ENCODE measurements at places on chromosomes 7 and 10. TPM values are rescaled to one million over a fixed set of nuclear protein-coding genes. Genes with fewer than 3 reads are reported as not detected.
A peak's percentile ranks its signal among the peaks of the same experiment; 100 is the strongest.

The BLOC1S2 gene
- 33.4 TPM for total RNA-seq

The SORCS3 gene
- total RNA-seq = not detected

- peaks cover 7% of the 10 kb centered on the region for H3K36me3 ChIP-seq
- H3K4me1 ChIP-seq = peaks cover 33% of the 10 kb centered on the region
- no peak overlapping the region for H3K4me3 ChIP-seq
- no peak overlapping the region for H3K27ac ChIP-seq
- no peak for DNase-seq
These were observed 37.0 kb downstream of the ADAP1 start for GRCh38 chr7:917255-918117.

DNA sequence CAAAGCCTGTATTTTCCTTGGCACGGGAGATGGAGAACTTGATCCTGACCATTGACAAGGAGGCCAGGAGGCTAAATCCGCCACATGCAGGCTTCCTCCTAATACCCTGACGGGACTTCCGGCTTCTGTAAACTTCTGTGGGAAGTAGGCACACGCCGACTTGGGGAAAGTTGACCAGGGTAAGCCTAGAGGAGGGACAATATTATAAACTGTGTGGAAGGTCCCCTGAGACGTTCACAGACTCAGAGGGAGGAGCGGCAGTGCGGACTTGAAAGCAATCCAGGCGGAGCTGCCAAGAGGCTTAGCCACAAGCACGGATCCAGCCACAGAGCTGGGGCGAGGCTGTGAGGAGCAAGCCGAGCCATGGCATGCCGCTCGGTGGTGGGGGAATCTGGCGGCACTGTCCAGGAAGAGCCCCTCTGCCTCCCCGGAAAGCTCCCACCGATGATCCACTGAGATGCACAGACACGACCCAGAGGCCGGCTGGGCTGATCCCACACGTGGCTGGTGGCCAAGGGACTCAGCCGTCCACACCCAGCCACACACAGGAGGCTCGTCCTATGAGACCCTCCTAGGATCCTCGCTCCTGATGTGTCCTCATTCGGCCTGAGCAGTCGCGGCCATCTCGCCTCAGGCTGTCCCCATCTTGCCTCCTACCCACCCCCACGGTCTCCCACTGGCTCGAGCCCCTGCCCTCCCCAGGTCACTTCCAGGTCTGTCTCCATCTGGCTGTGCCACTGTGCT, 40.0 kb upstream of the INSIG1 start:
- H3K27me3 ChIP-seq = peaks cover 37% of the 10 kb centered on the region
- H3K4me1 ChIP-seq = no peaks in the 10 kb centered on the region
- H3K4me3 ChIP-seq = no peak overlapping the region
- peak; percentile 56 for DNase-seq
- no peaks in the 10 kb centered on the region for H3K36me3 ChIP-seq
- peak overlapping the region; percentile 75 for H3K27ac ChIP-seq

GRCh38 chr7:102129636-102130370, 156.9 kb upstream of the SH2B2 start:
- no peaks in the 10 kb centered on the region for H3K27me3 ChIP-seq
- H3K4me3 ChIP-seq = no peak overlapping the region
- H3K27ac ChIP-seq = no peak overlapping the region

DNA sequence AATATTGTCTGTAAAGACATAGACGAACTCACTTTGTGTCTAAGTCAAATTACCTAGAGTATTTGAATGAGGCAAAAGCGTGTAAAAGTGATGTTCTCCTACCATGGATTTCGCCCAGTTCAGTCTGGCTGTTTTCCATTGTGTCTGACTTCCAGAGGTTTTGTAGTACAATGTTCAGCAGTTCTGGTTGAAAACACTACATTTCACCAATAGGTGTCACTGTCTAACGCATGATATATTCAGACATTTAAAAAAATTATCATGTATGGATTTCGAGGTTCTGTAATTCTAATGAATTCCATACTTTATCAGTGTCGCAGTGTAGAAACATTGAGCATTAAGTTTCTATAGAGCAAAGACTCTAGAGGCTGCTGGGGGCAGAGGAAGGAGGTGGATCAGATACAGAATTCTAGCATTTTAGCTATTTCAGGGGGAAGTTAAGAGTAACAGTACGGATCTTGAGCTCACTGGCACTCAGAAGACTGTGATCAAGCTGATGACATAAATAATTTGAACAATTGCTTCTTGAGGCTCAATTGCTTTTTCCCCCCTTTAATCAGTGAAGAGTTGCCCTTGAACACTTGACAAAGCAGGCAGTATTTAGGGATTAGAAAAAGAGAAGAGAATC, 196.9 kb upstream of the RHOBTB1 start:
- peaks cover 8% of the 10 kb centered on the region for H3K4me1 ChIP-seq
- H3K4me3 ChIP-seq = no peak overlapping the region
- H3K27me3 ChIP-seq = no peaks in the 10 kb centered on the region
- peak; percentile 88 for DNase-seq

DNA sequence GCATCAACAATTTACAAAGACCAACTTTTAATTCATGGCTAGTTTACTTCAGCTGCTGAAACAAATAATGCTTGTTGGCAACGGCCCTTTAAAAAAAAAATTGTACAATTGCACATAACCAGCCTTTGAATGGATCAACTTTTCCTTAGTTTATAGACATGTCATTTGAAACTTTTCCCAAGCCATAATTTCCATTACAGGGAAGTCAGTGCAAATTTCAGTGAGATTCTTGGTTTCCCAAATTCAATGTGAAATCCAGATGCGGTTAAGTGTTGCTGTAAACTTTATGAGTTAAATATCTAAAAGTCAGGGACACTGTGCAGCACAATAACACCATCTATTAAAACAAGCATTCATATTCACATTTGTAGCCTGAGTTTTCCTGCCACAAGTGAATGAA, 182.2 kb downstream of the JAZF1 start:
- H3K36me3 ChIP-seq = no peaks in the 10 kb centered on the region
- no peaks in the 10 kb centered on the region for H3K27me3 ChIP-seq
- H3K4me1 ChIP-seq = no peaks in the 10 kb centered on the region
- H3K4me3 ChIP-seq = no peak overlapping the region
- no peak for DNase-seq

DNA sequence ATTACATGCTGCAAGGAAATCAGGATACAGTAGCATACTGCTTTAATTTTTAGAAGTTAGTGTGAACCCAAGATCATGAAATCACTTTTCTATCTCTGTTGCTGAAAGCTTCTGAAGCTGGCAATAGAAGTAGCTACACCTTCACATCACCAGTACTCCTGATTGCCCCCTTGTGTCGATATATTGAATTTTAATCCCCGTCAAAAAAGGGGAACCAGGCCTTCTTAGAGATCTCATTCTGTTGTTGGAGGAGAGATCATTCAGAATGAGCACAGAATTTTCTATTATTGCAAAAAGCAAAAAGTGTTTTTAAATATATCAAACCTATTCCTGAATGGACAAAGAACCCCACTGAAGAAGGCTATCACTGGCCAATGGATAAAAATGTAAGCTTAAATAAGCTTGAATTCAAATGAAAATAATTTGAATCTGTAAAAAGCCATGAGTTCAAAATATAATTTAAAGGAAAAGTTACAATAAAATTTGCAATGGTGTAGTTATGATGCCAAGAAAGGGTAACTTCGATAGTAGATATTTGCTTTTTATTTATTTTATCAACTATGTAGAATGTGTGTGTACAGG, 39.7 kb upstream of the TEX47 start:
- no peaks in the 10 kb centered on the region for H3K4me1 ChIP-seq
- no peak overlapping the region for H3K4me3 ChIP-seq
- H3K27ac ChIP-seq = no peak overlapping the region
- peak; percentile 62 for DNase-seq

GRCh38 chr10:43396928-43397624, 11.9 kb downstream of the HNRNPF start:
- H3K27ac ChIP-seq = peak overlapping the region; percentile 100
- peak; percentile 94 for DNase-seq
- peaks cover 56% of the 10 kb centered on the region for H3K4me1 ChIP-seq
- no peaks in the 10 kb centered on the region for H3K27me3 ChIP-seq
- H3K36me3 ChIP-seq = peaks cover 36% of the 10 kb centered on the region

The FAM221A gene
- 15.4 TPM for total RNA-seq

GRCh38 chr7:78260826-78261225, 462.3 kb downstream of the PHTF2 start:
- no peak overlapping the region for H3K27ac ChIP-seq
- H3K27me3 ChIP-seq = no peaks in the 10 kb centered on the region

The EPO gene
- not detected for total RNA-seq

GRCh38 chr10:92103376-92104090, 180.0 kb downstream of the BTAF1 start:
- peak overlapping the region; percentile 27 for H3K27ac ChIP-seq
- H3K4me1 ChIP-seq = peaks cover 65% of the 10 kb centered on the region
- H3K4me3 ChIP-seq = no peak overlapping the region
- no peak for DNase-seq
- H3K27me3 ChIP-seq = no peaks in the 10 kb centered on the region

The AKR1D1 gene
- not detected for total RNA-seq

GRCh38 chr7:30462179-30462578, 16.4 kb downstream of the NOD1 start:
- DNase-seq = no peak
- H3K27ac ChIP-seq = no peak overlapping the region
- H3K36me3 ChIP-seq = peaks cover under 1% of the 10 kb centered on the region
- H3K27me3 ChIP-seq = no peaks in the 10 kb centered on the region
- peaks cover 88% of the 10 kb centered on the region for H3K4me1 ChIP-seq

GRCh38 chr10:7085913-7086589, 324.8 kb downstream of the SFMBT2 start:
- no peaks in the 10 kb centered on the region for H3K27me3 ChIP-seq
- H3K4me3 ChIP-seq = no peak overlapping the region

DNA sequence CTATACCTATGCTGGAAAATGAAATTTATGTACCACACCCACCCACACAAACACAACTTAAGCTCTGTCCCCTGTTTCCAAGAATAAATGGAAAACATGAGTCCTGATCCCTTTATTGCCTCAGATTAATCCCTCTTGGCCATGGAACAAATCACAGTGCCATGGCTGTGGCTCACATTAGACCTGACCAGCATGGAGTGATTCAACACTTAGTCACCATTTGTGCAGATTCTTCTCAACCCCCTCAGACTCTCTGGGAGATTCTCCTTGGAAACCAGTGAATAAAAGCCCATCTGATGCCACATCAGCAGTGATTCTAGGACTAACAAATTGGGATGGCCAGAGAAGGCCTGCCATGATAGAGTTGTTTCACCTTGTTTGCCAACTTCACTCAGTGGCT, 204.4 kb upstream of the TMEM72 start:
- no peaks in the 10 kb centered on the region for H3K27me3 ChIP-seq
- no peak for DNase-seq
- no peak overlapping the region for H3K27ac ChIP-seq
- no peak overlapping the region for H3K4me3 ChIP-seq
- no peaks in the 10 kb centered on the region for H3K4me1 ChIP-seq

GRCh38 chr7:132333301-132333700, 243.0 kb downstream of the PLXNA4 start:
- H3K36me3 ChIP-seq = no peaks in the 10 kb centered on the region
- no peak overlapping the region for H3K27ac ChIP-seq
- no peaks in the 10 kb centered on the region for H3K27me3 ChIP-seq
- DNase-seq = no peak

The NFKB2 gene
- 9.7 TPM for total RNA-seq

GRCh38 chr10:94343151-94343550, 19.6 kb downstream of the NOC3L start:
- peaks cover 93% of the 10 kb centered on the region for H3K36me3 ChIP-seq
- DNase-seq = no peak
- no peak overlapping the region for H3K27ac ChIP-seq
- H3K4me3 ChIP-seq = no peak overlapping the region
- H3K27me3 ChIP-seq = no peaks in the 10 kb centered on the region

The ARHGAP21 gene
- total RNA-seq = 98.6 TPM

The HOXA1 gene
- total RNA-seq = not detected

DNA sequence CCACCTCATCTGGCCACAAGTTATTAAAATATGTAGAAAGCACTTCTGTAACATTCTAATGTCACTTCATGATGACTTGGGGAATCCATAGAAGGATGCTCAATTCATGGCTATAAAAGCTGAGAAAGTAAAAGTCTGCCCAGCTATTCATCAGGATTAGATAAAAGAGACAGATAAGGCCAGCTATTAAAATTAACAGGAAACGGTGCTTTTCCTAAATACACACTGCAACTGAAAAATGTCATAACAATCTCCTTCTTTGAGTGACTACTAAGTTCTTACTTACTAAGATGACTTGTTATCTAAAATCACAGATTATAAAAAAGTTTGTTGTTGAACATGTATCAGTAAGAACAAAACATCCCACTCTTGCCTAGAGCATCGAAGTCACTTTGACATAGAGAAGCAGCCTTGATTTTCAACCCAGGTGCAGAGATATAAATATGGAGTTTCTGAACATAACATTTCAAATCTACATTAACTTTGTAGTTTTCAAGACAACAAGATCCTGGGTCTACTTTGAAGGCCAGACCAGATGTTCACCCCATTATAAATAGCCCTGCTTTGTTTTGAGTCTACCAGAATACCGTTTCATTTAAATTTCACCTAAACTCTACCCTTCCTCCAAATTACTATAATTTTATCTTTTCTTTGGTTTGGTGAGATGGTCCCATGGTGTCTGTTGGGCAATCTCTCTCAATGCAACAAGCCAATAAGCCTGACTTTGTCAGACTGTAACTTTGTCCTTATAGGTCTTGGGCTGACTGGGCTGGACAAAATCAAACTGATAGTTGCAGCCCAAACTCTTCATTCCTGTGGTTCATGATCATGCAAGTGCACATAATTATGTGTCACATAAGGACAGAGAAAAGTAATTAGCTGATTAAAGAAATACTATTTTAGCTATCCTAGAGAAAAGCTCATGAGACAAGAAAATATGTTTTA, 24.0 kb downstream of the HYCC1 start:
- H3K4me3 ChIP-seq = no peak overlapping the region
- DNase-seq = no peak
- H3K27me3 ChIP-seq = no peaks in the 10 kb centered on the region
- no peaks in the 10 kb centered on the region for H3K36me3 ChIP-seq

The OR6V1 gene
- not detected for total RNA-seq

The NUTM2D gene
- 1.4 TPM for total RNA-seq

GRCh38 chr10:43263551-43264343, 3.1 kb downstream of the RASGEF1A start:
- DNase-seq = peak; percentile 21
- H3K4me3 ChIP-seq = no peak overlapping the region
- no peak overlapping the region for H3K27ac ChIP-seq
- no peaks in the 10 kb centered on the region for H3K36me3 ChIP-seq

- no peaks in the 10 kb centered on the region for H3K36me3 ChIP-seq
- no peak overlapping the region for H3K4me3 ChIP-seq
- no peak overlapping the region for H3K27ac ChIP-seq
- H3K4me1 ChIP-seq = no peaks in the 10 kb centered on the region
- DNase-seq = no peak
These were observed 98.8 kb upstream of the MACROH2A2 start for GRCh38 chr10:69953851-69954250.

The CAV2 gene
- total RNA-seq = 26.3 TPM

The TAC1 gene
- total RNA-seq = 2.8 TPM

All from stomach (tissue), 19 donors.